ENCODE measurements at places on chromosomes 6 and 20.
A peak's percentile ranks its signal among the peaks of the same experiment; 100 is the strongest.

GRCh38 chr20:11728937-11729336, 188.8 kb upstream of the BTBD3 start:
- no peak for DNase-seq

DNA sequence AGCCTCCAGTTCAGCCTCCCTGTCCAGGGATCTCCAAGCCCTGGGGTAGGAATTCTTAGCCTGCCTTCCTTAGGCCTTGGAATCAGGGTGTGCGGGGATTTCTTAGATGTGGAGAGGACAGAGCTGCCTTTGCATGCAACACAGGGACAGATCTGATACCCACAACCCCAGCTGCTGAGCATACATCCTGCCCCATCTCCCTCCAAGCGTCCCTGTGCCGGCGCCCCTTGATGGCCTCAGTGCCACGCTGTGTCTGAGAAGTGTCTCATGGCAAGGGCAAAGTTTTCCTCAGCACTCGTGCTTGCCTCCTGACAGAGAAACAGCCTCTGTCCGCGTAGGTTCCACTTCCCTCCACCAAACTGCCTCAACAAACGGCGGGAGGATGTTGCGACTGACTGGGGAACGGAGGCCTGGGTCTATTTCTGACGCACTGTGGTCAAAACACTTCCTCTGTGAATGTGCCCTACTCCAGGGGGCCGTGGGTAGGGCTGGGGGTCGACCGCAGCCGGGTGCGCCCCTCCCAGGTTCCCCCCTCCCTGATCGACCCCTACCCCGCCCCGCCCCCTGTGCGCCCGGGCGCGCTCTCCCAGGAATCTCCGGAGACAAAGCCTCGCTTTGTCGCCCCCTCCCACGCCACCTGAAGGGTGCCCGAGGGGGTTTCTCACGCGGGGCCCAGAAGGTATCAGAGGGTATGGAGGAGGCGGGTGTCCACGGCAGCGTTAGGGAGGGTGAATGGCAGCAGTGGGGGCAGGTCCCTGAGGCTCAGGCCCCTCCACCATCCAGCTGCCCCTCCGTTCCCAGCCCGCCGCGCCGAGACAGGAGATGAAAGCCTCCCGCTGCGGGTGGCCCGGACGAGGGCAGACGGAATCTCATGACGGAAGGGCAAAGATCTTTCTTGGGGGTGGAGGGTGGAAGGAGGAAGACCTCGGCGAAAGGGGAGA, 806 bp downstream of the MICAL1 start:
- DNase-seq, result peak; percentile 88

GRCh38 chr6:111715321-111715720, 109.6 kb upstream of the TRAF3IP2 start:
- DNase-seq, result peak; percentile 55

DNA sequence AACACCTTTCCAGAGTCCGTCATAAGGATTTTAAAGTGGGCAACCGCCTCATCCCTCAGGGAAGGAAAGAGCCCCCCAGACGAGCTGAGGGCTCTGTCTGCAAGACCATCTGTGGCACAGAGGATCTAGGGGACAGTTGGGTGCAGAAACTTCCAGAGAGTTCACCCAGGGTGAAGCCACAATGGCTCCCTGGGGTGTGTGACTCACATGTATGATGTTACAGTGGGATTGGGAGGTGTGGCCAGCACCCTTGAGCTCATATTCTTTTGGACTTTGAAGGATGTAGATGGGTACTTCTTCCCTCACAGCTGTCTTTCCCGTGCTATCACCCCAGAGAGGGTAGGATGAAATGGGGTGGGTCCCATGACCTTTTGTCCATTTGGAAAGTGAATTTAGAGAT, 95.5 kb downstream of the NCR2 start:
- no peak for DNase-seq

- DNase-seq, result peak; percentile 54
These were observed 635 bp upstream of the C20orf203 start for GRCh38 chr20:32674362-32674789.

DNA sequence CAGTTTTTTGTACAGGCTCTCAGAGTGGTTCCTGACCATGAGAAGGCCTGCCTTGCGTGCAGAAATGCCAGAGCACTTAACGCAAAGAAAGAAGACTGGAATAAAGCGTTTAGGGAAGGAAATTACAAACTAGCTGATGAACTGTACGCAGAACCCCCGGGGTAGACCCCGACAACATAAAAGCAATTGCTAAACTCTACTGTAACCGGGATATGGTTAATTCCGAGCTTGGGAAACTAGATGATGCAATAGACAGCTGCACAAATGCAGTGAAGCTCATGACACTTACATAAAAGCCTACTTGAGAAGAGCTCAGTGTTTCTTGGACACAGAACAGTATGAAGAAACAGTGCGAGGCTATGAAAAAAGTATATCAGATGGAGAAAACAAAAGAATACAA, 35.7 kb downstream of the CITED2 start:
- no peak for DNase-seq

DNA sequence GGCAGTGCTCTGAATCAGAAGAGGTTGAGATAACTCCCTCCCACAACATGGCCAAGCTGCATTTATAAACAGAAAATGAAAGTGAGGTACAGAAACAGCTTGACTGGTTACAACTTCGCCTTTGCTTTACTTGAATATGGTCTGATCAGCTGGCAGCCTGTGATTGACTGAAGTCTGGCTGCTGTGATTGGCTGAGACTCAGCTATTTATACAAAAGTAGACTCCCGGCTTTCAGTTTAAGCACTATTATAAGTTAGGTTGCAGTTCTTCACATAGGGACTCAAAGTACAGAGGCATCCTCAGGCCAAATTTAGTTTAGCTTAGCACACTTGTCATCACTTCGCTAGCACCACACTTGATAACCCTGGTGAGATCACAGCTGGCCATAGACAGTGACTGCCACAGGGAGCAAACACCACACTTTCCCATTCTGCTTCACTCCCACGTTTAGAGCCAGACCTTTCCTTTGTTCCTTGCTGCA, 362.6 kb downstream of the EPM2A start:
- peak; percentile 42 for DNase-seq

- DNase-seq, result no peak
These were observed 168.4 kb upstream of the AHI1 start for GRCh38 chr6:135665935-135666334.

GRCh38 chr6:26464416-26465131, 6.8 kb downstream of the BTN2A1 start:
- no peak for DNase-seq

DNA sequence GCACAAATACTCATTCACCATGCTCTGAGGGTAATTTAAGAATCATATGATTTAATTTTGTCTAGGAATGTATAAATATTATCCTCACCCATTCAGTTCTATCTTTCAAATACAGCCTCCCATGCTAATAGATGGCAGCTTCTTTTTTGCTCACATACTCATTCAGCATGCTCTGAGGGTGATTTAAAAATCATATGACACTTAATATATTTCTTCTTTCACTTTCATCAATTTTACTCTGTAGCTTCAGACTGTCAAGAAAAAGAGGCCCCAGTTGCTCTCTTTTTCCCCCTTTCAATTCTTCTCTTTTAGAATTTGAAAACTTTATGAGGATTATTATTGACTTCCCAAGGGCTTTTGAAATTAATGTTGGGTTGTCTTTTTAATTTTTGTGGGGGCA, 161.7 kb upstream of the LAMP5 start:
- no peak for DNase-seq

GRCh38 chr20:12924126-12924525, 84.6 kb upstream of the SPTLC3 start:
- DNase-seq, result no peak

DNA sequence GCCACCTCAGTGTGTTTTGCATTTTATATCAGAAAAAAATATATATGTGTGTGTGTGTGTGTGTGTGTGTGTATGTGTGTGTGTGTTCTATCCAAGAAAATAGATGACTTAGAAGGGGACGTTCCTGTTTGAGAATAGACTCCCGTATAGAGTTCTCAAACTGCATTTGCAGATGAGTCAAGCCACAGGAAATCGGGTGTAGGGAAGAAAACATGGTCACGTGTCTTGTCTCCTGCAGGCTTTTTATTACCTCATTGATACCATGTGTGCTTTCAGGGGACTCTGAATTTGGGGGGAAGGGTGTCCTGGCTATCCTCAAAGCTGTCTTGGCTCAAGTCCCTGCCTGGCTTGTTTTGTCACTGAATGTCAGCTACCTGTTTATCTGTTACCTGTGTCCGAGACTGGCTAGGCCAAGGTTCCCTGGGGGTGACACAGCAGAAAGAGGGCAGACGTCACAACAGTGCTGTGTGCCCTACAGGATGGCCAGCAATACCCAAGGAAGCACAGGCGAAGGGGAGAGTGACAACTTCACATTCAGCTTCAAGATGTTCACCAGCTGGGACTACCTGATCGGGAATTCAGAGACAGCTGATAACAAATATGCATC, 55.7 kb upstream of the NOP56 start:
- DNase-seq, result no peak

- peak; percentile 16 for DNase-seq
These were observed 85.1 kb downstream of the EDN3 start for GRCh38 chr20:59385480-59385879.

- DNase-seq, result no peak
These were observed at the start of gene PPP1R14C for GRCh38 chr6:150142670-150143515. PPP1R14C (plus strand) TSS chr6:150143044; CDS start chr6:150143193, 149 bp downstream.

DNA sequence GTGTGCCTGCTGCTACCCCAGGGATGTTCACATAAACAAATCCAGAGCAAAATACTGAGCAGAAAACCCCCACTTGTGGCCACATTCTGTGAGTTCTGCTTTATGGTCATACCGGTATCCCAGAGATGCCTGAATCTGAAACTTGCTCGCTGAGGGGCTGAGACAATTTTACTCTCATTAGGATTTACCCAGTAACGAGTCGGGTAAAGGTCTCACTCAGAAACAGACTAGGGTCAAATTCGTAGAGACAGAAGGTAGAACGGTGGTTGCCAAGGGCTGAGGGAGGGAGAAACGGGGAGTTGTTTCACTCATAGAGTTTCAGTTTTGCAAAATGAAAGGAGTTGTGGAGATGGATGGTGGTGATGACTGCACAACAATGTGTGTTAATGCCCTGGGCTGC, 45.4 kb upstream of the NKX2-2 start:
- DNase-seq, result peak; percentile 22

- DNase-seq, result no peak
These were observed 261.9 kb upstream of the MOCS1 start for GRCh38 chr6:40196135-40196518.

DNA sequence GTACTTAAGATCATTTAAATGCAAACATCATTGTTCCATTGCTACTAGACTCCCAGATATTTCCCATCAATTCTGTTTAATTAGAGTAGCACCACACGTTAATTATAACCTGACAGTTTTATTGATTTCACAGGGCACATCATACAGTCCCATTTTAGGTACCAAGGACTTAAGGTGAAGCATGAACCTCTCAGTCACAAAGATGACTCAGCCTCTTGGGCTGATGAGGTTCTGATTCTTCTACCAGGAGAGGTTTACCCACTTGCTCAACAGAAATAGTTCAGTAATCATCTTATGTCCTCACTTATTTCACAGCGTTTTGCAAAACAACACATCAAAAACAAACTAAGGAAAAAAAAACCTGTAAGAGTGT, 98.5 kb downstream of the HIVEP2 start:
- DNase-seq, result no peak

DNA sequence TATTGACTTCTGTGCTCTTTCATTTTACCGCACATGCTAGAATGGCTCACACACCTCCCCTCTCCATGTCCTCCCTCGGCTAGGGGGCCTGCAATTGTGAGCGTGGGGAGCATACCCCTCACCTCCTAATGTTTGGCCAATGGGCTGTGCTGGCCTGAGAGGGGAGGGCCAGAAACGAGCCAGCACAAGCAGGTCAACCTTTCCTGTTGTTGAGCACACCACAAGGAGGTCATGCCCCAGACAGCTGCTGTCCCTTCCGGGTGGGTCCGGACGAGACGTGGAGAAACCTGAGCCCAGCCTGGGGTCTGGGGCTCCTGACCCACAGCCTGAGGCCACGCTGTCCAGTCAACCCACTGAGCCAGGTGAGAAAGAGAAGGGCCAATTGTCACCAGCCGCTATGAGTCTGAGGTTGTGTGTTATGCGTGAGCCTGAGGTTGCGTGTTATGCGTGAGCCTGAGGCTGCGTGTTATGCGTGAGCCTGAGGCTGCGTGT, 77.4 kb downstream of the TTLL2 start:
- no peak for DNase-seq

GRCh38 chr20:62310757-62311121, 7.9 kb downstream of the ADRM1 start:
- no peak for DNase-seq

DNA sequence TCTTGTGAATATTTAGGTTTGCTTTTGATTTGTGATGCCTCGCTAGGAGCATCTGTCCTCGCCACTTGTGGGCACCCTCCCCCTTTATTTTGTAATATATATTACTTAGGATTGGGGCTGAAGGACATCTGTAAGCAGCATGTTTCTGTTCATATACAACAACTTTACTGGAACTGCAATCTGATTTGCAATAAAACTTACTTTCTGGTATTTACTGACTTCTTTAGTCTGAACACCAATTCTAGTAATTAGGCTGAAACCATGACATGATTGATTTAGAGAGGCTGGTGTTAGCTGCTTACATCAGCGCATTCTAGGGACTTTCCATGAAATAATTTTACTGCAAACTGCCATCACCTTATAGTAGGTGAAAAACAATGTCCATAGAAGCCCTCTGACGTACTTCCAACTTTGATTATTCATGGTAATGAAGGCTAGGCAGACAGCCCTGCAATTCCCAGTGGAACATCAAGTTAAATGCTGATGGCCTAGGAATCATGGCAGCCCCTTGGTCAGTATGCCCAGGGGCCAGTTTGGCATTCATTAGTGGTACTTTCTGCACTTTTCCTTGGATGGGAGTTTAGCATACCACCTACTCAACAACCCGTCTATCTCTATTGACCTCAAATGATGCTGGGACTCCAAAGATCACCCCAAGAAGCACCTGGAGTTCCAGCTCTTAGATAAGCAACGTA, 132.9 kb upstream of the MCHR2 start:
- no peak for DNase-seq

DNA sequence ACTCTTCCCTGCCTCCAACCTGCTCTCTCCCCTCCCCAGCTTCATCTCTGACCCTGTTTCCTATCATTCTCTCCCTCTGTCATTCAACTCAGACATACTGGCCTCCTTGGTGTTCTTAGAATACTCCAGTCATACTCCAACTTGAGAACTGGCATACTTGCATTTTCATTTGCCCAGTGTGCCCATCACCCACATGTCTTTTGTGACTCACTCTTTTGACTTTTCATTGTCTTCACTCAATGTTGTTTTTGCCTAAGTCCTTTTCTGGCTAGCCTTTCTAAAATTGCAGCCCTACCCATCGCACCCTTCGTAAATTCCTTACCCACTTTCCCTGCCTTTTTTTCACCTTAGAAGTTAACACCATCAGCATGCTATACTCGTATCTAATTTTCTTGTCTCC, 77.0 kb upstream of the CD2AP start:
- no peak for DNase-seq

DNA sequence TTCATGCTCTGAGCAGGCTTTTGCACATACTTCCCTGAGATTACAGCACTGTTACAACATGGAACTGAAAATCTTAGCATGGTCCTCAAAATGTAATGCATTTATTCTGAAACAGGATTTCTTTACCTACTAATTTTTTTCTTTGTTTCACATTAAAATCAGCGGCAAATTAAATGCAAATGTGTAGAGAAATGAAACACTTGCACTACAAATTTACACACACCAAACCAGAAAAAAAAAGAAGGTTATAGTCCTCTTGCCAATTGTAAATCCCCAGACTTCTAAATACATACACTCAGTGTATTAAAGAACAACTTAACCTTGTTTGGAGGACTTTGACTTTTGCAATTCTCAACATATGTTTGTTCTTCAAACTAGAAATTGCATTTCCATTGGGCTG, 210.9 kb upstream of the TBX18 start:
- DNase-seq, result no peak

- DNase-seq, result no peak
These were observed 203.8 kb upstream of the MAP3K7 start for GRCh38 chr6:90790696-90791095.

- no peak for DNase-seq
These were observed 652.7 kb downstream of the PHF3 start for GRCh38 chr6:64288351-64288750.
